ENCODE measurements at places on chromosomes 7 and 10.

DNA sequence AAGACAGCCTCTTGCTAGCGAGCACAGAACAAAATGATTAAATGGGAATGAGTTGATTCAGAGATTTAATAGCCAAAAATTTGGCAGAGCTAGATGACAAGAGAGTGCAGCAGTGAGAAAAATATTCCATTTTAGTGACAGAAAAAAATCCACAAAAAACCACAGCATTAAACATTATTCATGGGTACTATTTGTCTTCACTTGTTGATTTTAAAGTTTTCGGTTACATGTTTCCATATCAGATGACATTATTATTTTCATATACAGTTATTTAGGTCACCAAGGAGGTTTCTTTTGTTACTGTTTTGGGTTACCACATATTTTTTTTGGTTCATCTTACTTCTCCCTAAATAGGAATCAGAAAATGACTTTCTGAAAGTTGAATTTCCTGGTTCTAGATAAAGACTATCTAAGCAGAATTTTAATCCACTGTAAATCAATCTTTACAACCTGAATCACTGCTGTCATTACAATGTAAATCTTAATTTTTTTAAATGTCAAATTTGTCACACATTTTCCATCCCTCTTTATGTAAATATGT lies 87.9 kb downstream of the SVIL start:
- DNase-seq = no peak

DNA sequence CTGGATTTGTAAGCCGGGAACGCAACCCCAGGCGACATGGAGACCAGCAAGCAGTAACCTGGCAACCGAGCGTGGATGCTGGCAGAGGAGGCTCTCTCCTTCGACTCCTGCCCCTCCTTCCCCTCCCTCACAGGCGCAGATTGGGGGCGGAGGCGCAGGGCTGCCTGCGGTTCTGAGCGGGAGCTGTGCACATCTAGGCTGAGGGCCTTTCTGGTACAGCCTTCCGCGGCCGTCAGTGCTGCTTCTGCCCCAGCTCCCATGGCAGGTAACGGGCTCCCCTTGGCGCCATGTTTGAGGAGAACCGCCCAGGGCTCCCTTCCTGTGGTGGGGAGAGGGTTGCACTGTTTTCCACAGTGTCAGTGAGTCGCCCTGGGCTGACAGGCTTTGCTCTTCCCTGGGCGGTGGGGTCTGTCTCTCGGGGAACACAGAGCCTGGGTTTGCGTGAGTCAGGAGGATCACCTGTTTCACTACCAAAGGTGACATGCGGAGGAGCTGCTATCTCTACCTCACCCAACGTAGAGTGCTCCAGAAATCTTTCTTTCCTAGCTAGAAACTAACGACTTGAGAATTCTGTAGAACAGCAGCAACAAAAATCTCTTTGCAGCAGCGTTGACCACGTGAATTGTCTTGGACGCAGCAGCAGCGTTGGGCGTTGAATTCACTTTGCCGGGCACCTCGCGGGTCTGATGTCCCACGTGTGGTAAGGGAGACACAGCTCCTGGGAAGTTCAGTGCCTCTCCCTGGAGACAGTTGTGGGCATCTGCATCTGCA lies 154.8 kb upstream of the COBL start:
- no peak for DNase-seq

DNA sequence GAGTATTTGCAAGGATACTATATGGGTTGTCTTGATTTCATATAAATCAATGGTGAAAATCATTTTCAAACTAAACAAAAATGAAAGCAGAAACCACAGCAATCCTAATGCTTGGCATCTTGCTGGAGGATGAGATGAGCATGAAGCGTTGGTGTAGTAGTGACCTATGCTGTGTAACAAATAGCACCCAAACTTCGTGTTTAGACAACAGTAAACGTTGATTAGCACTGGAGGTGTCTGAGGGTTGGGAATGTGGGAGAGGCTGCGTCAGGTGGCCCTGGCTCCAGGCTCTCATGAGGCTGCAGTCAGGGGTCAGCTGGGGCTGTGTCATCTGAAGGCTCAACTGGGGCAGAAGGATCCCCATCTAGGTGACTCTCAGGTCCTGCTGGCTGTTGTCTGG lies 67.8 kb downstream of the MICALL2 start:
- DNase-seq = no peak

DNA sequence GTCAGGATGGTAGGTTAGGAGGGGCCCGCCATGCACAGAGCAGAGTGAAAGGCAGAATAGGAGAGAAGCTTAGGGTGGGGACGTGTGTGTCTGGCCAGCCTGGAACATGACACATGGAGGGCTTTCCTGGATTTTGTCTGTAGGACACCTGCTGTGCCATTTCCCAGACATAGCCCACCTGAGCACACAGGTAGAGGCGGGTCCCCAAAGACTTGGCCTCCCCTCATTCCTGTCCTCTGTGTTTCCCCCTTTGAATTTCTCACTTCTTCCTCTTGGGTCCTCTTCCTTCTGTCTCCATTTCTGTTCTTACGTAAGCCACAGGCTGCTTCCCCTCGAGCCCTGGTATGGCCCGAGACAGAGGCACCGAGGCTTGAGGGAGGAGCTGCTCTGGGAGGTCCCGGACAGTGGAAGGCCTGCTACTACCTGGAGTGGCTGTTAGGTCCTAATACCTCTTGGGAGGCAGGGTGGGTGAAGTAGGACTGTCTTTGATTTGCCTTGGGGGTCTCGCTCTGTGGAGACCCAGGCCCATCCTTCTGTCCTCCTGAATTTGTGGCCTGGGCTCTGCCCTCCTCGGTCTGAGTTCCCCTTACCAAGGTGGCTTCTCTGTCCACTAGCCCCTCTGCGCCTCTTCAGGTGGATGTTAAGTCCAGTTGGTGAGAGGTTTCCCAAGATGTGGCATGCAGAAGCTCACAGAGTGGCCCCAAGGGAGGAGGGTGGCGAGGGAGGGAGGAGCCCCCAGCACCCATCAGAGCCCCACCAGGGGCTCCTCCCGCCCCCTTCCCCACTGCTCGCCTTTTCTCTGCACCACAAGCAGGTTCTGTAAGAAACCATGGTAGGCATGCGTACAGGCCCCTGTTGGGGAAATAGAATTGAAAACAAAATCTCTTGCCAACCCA lies 5.5 kb downstream of the ZNF775 start:
- no peak for DNase-seq

GRCh38 chr10:80275135-80275498 lies 14.3 kb downstream of the MAT1A start:
- DNase-seq = no peak

DNA sequence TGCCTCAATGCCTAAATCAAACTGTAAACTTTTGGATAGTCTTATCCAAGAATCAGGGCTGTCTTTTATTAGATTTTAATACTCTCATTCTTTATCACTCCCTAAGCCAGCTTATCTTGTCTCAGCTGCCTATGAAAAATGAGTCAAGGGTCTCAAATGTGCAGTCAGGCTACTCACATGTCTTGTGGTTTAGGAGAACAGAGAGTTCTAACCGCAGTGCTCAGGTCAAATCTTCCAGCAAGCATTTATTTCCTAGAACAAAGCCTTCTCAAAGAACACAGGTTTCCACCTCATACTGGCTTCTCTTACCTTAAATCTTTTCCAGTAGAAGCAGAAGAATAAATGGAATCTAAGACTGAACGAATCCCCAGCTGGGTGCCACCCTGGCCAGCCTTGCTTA lies 23.5 kb downstream of the HTR5A start:
- no peak for DNase-seq

DNA sequence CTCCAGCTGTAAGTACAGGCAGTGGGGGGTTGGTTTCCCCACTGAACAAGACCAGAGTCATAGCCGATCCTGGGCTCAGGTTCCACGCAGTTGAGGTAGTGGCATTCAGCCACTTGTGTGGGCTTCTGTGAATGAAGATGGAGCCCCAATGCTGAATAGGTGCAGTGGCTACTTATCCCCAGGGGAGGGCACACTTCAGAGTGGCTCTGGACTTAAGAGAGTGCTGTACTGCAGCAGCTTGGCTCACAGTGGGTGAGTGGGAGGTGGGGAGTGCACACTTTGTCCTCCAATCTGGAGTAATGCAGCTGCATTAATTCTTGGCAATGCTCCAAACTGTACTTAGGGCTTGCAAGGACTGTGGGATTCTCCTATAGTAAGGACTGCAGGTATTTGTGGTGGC lies 81.9 kb downstream of the BUB3 start:
- no peak for DNase-seq

DNA sequence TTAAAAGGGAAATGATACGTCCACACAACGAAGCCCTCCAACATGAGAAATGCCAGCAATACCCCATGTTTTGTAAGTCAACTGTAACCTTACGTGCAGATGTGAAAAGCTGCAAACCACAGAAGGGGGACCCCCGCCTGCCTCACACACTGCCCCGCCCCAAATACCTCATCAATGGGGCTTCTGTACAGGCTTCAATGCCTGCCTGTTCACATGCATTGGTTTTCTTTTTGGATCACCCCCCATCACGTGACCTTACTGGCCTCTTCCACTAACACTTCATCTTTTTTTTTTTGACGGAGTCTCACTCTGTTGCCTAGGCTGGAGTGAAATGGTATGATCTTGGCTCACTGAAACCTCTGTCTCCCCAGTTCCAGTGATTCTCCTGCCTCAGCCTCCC lies 224.0 kb downstream of the TNS3 start:
- no peak for DNase-seq

DNA sequence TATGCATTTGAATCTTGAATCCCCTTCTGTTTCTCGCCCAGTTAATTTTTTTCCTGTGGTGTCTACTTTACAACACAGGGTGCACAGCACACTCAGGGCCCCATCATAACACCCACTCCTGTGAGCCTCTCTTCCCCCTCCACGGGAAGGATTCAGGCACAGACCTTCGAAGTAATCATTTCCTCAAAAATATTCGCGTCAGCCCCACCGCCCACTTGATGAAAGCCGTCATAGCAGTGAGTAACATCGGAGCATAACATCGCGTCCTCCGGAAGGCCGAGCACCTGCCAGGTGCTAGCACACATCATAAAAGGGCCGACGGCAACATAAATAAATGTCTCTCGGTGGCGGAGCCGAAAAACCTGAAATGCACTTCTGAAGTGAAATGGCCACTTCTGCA lies 201.7 kb upstream of the ADARB2 start:
- DNase-seq = peak; percentile 9

- DNase-seq = no peak
Observed at GRCh38 chr10:115802911-115803310, 470.1 kb downstream of the GFRA1 start.

GRCh38 chr7:5383314-5384098 lies 40.1 kb downstream of the TNRC18 start:
- DNase-seq = no peak

GRCh38 chr10:127976286-127976685 lies 69.4 kb downstream of the PTPRE start:
- DNase-seq = no peak

DNA sequence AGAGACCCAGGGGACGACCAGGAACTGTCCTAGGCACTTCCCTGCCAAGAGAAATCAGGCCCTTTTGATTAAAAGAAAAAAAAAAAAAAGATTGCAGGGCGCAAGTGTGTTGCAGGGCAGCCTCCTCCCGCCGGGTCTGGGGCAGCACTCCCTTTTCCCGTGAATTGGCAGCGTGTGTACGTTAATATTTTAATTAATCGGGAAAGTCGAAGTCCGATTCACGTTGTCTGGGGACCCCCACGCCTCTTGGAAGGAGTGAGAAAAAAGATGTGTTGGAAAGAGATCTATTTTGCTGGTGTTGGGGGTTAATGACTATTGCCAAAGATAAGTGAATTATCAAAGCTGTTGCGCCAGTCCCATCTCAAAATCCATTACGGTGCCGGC lies 1.3 kb upstream of the EBF3 start:
- no peak for DNase-seq

GRCh38 chr7:17185690-17186070 lies 112.8 kb upstream of the AHR start:
- DNase-seq = no peak

GRCh38 chr10:122044713-122045112 lies 55.8 kb downstream of the TACC2 start:
- no peak for DNase-seq

DNA sequence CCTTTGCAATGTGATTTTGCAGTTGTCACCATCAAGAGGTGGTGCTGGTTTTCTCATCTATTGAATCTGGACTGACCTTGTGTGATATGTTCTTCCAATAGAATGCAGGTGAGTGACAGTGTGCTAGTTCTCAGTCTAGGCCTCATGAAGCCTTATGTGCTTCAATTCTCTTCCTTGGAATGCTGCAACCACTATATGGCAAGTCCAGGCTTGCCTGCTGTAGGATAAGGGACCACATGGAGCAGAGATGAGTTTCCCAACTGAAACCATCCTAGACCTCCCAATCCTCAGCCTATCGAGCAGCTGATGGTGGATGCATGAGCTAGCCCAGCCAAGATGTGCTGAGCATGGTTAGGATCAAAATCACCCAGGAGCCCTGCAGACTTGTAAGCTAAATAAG lies 32.6 kb upstream of the ARHGAP21 start:
- no peak for DNase-seq

DNA sequence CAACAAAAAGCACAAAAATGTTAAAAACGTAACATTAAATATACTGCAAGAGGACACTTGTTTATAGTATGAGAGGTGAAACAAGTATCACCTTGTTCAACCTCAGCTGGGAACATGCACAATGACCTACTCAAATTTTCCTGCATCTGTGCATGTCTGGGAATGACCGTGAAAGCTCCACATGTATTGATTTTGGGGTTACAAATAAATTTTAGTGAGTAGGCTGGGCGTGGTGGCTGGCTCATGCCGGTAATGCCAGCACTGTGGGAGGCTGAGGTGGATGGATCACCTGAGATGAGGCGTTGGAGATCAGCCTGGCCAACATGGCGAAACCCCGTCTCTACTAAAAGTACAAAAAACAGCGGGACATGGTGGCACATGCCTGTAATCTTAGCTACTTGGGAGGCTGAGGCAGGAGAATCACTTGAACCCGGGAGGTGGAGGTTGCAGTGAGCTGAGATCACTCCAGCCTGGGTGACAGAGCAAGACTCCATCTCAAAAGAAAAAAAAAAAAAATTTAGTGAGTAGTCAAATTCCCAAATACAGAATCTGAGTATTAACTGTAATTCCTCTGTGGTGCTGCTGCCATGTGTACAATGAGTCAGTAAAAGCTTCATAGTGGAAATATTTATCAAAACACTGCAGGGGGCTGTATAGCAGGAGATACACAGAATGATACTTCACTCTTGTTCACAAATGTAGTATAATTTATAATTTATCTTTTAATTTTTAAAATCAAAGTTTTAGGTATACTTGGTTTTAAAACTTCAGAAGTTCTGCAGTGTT lies 41.1 kb downstream of the SUGCT start:
- DNase-seq = no peak

DNA sequence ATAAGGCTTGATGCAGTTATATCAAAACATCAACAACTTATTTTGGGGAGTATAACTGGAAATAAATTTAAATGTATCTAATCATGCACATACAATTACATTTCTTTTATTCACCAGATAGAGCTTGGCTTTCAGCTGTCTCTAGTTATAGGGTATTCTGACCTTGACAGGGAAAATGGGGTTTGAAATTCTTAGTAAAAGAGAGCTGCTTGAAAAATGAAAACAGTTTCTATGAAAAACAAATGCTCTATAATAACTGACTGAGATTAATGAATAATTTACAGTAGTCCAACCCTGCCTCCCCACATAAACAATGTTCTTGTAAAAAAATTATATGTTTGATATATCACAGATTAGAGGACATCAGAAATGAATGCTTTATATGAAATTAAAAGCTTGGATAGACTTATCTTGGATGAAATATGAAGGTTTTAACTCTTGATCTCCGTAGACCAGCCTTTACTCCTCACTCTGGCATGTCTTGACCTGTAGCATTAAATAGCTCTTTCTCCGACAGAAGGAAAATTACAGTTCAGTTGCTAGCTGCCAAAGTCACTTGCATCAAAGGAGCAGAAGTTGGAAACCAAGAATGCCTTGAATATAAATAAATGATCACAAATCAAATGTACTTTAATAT lies 32.1 kb downstream of the VWC2 start:
- no peak for DNase-seq

GRCh38 chr7:140084972-140085371 lies 22.2 kb upstream of the PARP12 start:
- DNase-seq = peak; percentile 19
